ENCODE measurements at places on chromosomes 2 and 18. TPM values are rescaled to one million over a fixed set of nuclear protein-coding genes. Genes with fewer than 3 reads are reported as not detected.

Gene SERPINB3
- total RNA-seq: not detected

Gene CYP27A1
- total RNA-seq: 12.6 TPM

Gene SCYGR4
- total RNA-seq: not detected

Gene RDH14
- total RNA-seq: 14.7 TPM

Gene KCNJ13
- total RNA-seq: not detected

Gene SCN2A
- not detected for total RNA-seq

Gene LBX2
- 3.8 TPM for total RNA-seq

Gene SLC19A3
- total RNA-seq: not detected

Gene PROKR1
- total RNA-seq: not detected

Gene CCDC141
- not detected for total RNA-seq

Gene SERPINB13
- total RNA-seq: not detected

Gene ASXL3
- total RNA-seq: 1.7 TPM

Gene TMEM178A
- 2.8 TPM for total RNA-seq

Gene AAK1
- total RNA-seq: 116 TPM

Gene FRZB
- total RNA-seq: 0.09 TPM

Gene CDK15
- not detected for total RNA-seq

Gene UGT1A9
- not detected for total RNA-seq

Gene AQP4
- not detected for total RNA-seq

Gene NPAS2
- 34.4 TPM for total RNA-seq

Gene MYOM1
- not detected for total RNA-seq

Gene MBP
- 4.0 TPM for total RNA-seq

Gene PLCL1
- 3.4 TPM for total RNA-seq

Gene REG3G
- total RNA-seq: not detected

Gene CREG2
- 0.88 TPM for total RNA-seq

Gene COL3A1
- total RNA-seq: 1.3 TPM

Gene KIF3C
- 40.7 TPM for total RNA-seq

Gene TUBA3E
- not detected for total RNA-seq

Gene DOK6
- total RNA-seq: not detected

Gene SCTR
- not detected for total RNA-seq

Gene TMEM200C
- 0.07 TPM for total RNA-seq

Gene RAB6C
- not detected for total RNA-seq

Gene ALPI
- total RNA-seq: not detected

Gene PDCD1
- total RNA-seq: not detected

Gene FBXO41
- total RNA-seq: 1.2 TPM

Gene ABCB11
- 0.44 TPM for total RNA-seq

Gene NETO1
- not detected for total RNA-seq

Gene PLGLB1
- 0.75 TPM for total RNA-seq

Gene DLX2
- total RNA-seq: not detected

Gene RESP18
- total RNA-seq: not detected

Gene HOXD9
- 3.9 TPM for total RNA-seq

Gene KYNU
- total RNA-seq: not detected

Gene AQP12A
- not detected for total RNA-seq

Gene FNDC4
- 15.5 TPM for total RNA-seq

Gene LINC00305
- total RNA-seq: not detected

Gene ANKRD62
- not detected for total RNA-seq

Gene HOXD13
- not detected for total RNA-seq

Gene CUL3
- total RNA-seq: 87.1 TPM

Gene ASXL2
- 30.6 TPM for total RNA-seq

Data from endothelial cell of umbilical vein (primary cell).